Globus pallidus (tissue), 1 donor: ENCODE measurements at places on chromosomes 7 and 10.

DNA sequence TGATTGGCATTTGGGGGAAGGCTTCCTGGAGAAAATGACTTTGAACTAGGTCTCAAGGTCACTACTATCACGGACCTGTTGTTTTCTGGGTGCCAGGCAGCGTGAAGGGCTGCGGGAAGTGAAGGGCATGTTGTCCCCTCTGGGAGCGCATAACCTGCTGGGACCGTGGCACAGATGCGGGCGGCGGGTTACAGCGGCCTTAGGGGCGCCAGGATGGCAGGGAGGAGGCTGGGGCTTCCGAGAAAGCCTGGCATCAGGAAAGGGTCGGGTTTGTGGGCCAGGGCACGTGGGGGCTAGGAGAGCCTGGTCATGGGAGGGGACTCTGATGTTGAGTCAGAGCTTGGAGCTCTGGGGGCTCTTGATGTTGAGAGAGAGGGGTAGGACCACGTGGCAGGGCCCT is 6.1 kb downstream of the SLC4A2 start:
- DNase-seq: no peak

DNA sequence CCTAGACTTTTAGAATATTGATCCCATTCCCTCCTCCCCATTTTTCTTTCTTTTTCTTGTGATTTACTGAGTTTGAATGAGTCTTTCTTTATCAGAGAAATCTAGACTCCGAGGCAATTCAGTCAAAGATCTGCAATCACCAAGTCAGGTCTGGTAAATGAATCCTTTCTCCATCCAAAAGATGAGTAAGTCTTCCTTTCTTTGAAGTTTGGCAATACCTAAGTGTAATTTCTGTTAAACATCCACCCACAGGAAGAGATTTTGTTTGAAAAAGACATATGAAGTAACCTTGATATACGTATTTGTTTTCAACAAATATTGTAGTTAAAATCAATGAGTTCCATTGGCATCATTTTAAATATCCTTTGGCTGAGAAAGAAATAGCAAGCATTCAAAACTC is 58.3 kb downstream of the SLC39A12 start:
- no peak for DNase-seq

GRCh38 chr7:87759501-87759900 is 116.7 kb downstream of the SLC25A40 start:
- DNase-seq: no peak

DNA sequence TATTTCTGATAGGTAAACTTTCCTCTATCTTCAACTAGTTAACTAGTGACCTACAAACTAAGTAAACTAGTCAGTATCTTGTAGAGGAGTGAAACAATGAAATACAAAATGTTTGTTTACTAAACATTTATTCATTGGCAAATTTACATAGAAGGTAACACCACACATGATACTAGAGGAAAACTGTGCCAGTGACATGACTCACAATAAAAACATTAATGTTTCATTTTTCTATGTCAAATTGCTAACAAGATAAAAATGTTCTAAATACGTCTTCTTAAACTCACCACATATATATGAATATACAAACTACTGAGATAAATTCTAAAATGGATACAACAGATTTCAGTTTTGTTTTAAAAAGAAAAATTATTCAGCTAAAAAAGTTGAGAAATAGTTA is 471.3 kb downstream of the PARD3 start:
- DNase-seq: no peak

- no peak for DNase-seq
Measured at GRCh38 chr7:7156663-7157062, 25.7 kb upstream of the C1GALT1 start.

- DNase-seq: no peak
Measured at GRCh38 chr7:112022128-112022527, 184.1 kb downstream of the DOCK4 start.

DNA sequence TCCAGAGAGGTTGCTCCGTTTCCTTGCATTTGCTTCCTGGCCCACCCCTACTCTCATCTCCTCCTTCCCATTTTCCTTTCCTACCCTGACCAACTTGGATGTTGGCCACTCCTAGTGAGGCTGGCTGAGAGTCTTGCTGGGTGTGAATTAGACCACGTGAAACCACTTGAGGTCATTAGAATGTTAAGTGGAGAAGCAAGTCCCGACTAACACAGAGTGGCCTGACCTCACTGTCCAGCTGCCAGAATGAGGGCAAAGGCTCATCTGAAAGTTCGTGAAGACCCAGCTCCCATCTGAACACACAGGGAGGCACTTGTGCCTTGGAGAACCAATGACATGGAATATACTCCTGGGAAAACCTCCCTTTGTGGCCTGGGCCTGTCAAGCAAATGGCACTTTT is 80.8 kb downstream of the WDR11 start:
- no peak for DNase-seq

DNA sequence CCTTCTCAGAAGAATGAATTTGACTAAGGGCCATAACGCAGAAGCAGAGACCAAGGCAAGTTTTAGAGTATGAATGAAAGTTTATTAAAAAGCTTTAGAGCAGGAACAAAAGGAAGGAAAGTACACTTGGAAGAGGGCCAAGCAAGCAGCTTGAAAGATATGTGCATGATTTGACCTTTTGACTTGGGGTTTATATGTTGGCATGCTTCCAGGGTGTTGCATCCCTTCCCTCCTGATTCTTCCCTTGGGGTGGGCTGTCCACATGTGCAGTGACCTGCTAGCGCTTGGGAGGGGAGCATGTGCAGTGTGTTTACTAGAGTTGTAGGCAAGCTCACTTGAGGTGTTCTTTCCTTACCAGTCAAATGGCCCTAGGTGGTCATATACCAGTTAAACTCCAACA is 37.9 kb upstream of the LRRN3 start:
- DNase-seq: no peak

GRCh38 chr10:78506614-78507013 is 473.0 kb downstream of the RPS24 start:
- DNase-seq: no peak

GRCh38 chr10:75540981-75541380 is 109.6 kb downstream of the LRMDA start:
- no peak for DNase-seq

- no peak for DNase-seq
Measured at GRCh38 chr7:13982940-13983677, 6.4 kb downstream of the ETV1 start.

GRCh38 chr10:72173619-72174296 is 42.1 kb upstream of the ANAPC16 start:
- no peak for DNase-seq

DNA sequence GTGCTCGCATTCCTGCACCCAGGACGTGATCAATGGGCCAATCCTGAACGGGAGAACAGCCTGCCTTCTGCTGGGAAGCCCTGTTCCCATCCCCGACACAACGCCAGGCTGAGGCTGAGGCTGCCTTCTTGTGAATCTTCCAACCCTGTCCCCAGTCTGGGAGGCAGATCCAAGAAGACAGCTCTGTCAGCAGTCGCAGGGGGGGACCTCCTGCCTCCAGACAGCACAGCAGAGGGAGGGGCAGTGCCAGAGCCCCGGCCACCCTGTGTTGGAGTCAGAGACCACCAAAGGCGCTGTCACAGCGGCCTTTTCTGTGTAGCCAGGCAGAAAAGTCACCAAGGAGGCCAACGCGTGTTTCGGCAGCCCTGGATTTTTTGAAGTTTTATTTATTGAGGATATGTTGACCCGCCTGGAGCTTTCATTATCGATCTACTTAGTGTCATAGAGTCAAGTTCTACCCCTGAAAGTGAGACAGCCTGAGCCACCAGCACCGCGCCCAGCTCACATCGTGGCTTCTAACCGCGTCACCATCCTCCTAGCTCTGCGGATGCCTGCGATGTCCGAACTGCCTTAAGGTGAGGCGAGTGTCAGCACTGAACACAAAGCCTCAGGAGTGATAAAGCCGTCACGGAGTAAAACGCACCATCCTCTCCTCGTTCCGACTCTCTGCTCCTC is 86.1 kb downstream of the PTPRN2 start:
- no peak for DNase-seq

DNA sequence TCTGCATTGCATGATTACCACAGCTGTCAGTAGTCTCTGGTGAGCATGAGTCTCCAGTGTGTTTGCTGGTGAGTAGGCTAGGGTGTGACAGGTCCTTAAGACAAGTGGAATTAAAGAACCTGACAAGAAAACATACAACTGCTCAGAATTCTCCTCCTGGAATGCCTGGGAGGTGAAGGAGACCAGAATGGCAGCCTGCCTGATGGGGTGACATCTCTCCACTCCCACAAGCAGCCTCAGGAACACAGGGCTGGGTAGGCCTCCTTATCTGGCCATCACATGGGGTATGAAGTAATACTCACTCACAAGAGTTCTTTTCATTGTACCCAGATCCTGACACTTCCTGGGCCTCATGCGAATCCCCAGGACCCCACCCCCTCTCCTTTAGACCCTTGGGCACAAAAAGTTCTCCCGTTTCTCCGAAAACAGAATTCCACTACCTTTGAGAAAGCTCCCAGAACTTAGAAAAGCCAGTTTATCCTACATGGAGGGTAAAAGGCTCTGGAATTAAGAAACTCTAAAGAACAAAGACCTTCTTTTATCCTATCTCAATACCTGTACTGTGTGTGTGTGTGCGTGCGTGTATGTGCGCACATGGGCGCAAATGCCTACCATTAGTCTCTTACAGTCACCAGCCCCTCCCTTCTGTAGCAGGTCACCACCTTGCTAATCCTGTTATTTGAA is 33.4 kb upstream of the C1GALT1 start:
- DNase-seq: no peak

DNA sequence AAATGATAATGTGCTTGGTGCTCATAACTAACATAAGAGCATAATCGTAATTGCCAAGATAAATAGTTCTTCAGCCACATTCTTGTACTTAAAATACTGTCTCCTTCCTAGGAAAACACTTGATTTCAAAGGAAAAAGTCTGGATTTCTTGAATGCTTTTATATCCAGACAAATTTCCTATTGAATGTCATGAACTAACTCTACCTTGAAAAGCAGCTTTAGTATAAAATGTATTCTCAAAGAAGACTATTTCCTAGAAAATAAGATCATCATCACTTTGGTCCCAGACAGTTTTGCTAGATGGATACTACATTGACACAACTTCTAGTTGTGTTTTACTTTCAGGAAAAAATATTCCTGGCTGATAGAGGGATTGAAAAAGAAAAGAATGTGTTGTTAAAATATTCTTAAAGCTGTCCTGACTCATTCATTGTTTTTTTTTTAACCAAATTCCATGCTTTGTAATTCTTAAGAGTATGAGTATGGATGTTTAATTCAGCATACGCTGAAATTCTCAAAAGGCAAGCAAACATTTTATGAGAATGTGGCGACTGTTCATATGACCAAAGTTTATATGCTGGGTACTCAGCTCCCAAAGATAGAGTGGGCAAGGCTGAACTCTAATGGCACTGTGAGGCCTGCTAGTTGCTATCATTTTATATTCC is 106.1 kb downstream of the PPP1R3A start:
- no peak for DNase-seq

DNA sequence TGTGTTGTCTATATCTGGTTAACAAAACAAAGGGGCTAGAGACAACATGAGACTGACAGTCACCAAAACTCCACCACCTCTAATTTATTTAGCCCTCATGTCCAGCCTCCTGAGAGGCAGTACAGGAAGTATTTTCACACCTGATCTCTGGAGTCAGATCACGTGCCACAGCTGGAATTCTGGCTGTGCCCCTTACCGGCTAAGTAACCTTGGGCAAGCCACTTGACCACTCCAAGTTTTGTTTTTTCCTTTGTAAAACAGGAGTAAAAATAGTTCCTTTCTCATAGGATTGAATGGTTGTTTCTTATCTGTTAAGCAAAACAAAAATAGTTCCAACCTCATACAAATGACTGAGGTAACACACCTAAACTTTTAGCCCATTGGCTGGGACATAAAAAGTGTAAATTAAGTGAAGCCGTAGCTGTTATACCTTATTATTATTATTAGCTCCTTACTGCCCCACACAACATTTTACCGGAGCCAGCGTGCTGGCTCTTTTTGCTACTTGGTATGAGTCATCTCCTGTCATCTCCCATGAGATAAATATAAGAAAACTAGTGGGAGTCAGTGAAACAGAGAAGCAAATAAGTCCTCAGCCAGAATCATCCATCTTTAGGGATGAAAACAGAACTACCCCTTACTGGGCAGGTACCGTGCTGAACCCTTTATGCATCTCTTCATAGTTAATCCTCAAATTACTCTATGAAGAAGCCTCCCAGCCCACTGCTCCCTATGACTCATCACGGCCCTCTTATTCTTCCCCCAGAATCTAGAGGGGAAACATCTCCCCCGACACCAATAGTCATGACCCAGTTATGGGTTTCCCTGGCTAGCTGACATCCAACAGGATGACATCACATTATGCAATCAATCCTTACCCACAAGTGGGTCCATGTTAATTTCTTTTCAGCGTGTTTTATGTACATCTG is 44.9 kb downstream of the PPP1R3C start:
- no peak for DNase-seq

DNA sequence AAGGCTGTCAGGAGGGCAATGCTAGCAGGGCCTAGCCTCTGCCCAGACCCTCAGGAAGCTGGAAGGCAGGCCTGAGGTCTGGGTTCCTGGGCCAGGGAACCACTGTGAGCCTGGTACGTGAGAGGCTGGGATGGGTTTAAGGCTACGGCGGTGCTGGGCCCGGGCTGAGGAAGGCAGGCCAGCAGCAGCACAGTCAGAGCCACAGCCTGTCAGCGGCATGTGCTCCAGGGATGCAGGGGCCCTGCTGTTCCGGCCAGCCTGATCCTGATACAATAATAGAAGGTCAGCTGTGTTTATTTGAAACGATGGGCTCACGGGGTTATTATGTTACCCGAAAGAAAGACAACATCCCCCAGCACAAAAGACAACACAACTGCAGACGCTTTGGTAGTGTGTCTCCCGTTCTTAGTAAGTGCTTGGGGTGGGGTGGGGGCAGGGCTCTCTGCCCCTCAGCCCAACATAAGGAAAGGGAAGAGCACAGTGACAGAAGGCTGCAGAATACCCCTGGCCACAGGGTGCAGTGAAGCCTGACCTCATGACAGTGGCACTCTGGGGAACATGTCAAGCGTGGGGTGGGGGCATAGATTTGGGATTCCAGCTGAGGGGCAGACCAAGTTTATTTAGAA is 95.0 kb downstream of the COL13A1 start:
- DNase-seq: no peak

- no peak for DNase-seq
Measured at GRCh38 chr7:12749746-12750145, 62.3 kb downstream of the ARL4A start.

DNA sequence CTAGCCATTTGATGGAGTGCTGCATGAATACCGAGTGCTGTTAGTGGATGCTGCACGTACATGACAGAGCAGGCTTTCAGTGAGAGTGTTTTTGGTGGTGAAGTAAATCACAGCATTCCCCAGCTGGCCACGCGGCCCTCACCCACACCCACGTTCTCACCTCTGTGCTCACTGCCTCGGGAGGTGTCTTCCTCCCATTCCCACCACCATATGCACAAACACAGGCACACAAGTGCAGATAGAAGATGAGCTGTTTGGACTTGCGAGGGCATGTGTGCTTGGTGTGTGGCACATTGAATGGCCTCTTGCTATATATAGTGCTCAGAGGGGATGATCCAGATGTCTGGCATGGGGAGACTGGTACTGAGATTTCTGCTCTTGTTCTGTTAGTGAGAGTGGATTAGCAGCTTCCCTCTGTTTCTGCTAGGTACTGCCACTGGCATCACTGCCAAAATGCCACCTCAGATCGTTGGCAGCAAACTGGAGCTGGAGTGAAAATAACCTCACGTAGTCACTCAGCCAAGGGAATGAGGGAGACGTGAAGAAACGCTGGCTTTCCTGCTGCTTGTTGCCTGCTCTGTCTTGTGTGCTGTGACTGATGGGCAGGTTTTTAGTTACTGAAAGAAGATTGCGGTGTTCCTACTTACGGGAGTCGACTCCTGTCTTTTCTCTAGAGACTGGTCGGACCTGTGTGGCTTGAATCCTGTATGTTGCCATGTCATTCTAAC is 19.1 kb downstream of the DNAJB6 start:
- DNase-seq: peak; percentile 21
